ENCODE measurements at places on chromosomes 12 and 14. TPM values are rescaled to one million over a fixed set of nuclear protein-coding genes. Genes with fewer than 3 reads are reported as not detected.
A peak's percentile ranks its signal among the peaks of the same experiment; 100 is the strongest.

DNA sequence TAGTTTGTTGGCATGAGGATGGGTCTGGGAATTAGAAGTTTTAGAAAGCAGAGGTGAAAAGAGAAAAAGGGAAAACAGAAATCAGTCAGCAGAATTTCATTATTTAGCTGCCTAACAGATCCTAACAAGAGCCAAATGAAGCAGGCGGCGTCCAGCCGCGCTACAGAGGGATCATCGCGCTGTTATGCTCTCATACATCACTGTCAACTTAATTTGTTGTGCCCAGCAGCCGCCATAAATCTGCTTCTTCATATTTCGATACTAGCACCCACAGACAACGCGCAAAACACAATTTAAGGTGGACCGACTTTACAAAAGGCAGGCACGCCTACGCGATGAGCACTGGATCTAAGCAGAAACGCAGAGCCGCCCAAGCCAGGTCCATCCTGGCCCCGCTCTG, 66.7 kb downstream of the SETD3 start:
- DNase-seq, result no peak

DNA sequence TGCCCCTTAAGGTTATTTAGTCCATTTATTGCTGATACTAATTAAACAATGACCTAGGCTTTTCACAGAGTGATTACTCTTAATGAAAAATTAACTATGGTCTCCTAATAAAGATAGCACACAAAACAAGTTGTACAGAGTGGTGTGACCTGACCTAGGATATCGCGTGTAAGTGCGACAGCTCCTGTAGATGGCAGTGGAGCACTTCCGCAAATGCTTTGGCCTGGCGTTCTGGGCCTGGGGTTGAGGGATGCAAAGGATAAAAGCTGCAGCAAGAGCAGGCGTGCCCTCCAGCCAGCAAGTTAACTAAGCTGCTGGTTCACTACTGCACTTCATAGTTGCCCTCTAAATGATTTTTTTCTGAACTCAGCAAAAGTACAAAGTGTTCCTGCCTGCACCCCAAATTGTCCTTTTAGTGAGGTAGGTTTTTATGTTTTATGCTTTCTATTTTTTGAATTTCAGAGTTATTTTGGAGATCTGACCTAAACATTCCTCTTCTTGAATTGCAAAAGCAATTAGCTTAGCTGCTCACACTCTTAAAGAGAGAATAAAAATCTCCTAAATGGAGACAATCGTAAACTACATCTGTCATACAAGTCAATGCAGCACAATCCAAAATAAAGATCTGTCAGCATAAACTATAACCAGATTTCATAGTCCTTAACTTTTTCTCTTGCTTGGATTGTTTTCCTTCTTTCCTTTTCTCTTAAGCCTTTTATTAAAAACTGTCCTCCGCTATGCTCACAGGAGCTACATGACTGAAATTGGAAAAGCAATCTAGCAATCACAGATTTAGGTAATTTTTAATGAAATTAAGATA, 379.6 kb downstream of the LRIG3 start:
- DNase-seq, result peak; percentile 69

DNA sequence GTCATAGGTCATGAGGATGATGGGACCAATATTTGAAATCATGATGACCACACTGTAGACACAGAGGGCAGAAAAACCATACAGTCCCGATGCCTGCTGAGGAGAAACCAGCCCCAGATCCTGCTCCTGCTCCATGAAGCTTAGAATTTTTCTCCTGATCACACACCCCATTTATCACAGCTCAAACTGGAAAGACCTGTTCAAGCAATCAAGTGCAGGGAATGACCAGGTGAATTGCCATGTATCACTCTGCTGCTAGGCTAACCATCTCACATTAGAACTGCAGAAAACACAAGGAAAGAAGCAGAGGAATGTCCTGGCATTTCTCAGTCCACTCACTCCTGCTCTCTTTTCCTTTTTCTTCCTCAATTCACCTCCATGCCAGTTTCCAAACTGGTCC, 18.1 kb downstream of the MANSC1 start:
- DNase-seq, result no peak

DNA sequence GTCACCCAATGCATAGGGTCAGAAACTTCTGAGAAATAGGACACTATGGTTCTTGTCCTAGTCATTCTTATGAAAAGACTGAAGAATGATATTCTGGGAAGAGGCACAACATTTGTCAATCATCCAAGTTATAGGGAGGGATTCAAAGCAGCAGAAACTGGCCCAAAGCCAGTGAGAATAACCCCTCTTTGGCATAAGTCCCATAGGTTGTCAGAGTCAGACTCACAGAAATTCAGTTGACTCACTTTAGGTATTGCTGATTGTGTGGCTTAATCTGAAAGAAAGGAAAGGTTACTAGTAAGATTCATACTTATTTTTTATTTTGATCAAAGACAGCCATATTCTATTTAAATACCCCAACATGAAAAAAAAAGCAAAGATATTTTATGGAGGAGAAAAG, 151.0 kb downstream of the SRGAP1 start:
- DNase-seq, result no peak

DNA sequence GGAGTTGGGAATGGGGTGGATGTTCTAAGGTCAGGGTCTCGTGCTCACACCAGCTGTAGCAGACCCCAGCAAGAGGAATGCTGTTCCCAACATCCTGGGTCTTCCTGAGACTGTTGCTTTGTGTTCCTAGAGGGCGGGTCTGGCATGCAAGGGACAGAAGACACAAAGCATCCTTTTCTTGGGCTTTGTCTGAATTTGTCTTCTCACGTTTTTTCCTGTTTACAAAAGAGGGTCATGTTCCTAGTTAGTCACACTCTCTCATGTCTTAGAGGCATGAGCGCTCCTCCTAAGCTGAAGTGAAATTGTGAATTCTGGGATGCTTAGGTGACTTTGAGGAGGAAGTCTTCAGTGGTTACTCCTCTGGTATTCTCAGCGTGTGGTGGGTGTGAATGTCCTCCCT, 9.6 kb upstream of the TAMALIN start:
- DNase-seq, result no peak

DNA sequence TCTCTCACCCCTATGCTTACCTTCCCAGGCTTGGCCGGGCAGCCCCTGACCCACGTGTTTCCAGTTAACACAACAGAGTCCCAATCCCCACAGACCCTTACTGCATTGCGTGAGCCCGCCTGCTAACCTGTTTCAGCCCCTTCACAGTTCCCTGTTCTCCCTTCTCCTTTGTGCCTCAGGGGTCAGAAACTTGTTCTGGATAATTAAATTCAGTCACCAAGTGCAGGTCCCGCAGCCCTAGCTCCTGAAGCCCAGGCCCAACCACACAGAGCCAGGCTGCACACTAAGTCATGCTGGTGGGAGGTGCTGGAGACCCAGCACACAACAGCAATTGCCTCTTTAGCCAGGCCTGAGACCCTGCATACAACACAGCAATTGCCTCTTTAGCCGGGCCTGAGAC, 9.6 kb downstream of the ISM2 start:
- DNase-seq, result no peak

DNA sequence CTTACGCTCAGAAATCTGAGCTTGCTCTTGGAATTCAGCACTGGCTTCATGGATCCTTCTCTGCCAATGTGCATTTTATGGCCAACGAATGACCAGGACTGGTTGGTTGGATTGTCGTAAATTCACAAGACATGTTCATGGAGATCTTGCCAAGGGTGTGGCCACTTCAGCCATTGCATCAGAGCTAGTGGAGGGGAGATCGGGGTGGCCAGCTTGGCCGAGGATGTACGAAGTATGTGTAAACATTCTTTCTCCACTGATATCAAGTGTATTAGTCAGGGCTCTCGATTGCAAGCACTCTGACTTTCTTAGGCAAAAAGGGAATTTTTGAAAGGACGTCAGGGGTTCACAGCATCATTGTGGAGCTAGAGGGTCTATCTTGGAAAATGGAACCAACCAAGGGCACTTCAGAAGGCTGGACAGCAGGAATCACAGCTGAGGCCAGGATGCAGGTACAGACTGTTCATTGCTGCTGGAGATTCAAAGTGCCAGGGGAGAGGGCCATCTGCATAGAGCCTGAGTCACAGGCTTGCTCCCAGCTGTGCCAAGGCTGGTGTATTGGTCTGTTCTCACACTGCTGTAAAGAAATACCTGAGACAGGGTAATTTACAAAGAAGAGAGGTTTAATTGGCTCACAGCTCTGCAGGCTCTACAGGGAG, 32.9 kb upstream of the ADGRD1 start:
- DNase-seq, result no peak

- no peak for DNase-seq
Observed at GRCh38 chr12:131816495-131816894, 11.7 kb upstream of the MMP17 start.

DNA sequence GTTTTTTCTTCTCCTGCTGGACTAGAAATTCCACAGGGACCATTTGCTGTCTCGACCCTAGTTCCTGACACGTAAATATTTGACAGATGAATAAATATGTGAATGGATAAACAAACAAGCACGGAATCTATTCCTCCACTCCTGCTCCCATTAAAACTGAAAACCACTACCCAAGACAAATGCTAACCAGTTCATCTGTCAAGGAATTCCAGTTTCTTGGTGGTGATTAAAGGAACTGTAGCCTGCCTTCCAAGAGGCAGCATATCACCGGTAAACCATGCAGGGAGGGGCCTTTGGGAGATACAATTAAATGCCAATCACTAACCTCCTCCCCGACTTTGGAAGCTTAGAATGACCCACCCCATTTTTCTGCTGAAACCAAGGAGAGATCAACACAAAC, 95.4 kb downstream of the TTC7B start:
- DNase-seq, result no peak

DNA sequence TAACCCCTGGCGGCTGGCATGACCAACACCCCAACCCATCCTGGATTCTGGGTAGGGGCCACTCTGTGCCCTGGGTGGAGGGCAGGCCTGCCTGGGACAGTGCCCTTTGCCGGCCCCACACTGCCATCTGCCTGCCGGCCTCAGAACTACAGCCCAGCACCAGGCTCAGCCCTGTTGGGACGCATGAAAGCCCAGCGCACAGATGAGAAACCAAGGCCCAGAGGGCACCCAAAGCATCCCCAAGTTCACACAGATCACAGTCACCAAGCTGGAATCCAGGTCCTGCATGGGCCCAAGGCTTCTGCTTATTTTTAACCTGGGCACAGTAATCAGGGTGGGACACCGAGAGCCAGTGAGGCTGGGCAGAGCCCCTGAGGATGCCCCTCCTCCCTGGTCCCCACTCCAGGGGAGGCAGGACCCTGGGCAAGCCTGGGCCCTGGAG, 26.2 kb downstream of the RFLNA start:
- no peak for DNase-seq

DNA sequence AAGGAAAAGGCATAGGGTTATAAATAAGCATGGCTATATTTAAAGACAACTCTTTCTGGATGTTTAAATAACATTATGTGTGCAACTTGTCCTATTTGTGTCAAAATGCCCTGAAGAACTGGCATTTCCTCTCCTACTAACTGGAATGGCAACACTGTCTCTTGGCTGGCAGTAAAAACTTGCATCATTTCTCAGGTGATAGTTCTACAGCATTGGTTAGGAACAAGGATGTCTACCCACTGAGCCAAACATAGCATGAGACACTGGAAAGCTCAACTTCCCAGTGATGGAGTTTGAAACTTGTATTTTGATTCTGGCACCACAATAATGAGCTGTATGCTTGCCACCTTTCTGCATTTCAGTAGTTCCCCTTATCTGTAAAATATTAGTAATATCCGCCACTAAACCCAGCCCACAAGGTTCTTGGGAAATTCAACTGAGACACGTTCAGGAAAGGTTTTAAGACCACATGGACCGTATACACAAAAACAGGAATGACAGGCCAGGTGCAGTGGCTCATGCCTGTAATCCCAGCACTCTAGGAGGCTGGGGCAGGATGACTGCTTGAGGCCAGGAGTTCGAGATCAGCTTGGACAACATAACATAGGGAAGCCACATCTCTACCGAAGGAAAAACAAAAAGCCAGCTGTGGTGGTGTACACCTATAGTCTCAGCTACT, 5.1 kb downstream of the SLC38A2 start:
- DNase-seq, result no peak

DNA sequence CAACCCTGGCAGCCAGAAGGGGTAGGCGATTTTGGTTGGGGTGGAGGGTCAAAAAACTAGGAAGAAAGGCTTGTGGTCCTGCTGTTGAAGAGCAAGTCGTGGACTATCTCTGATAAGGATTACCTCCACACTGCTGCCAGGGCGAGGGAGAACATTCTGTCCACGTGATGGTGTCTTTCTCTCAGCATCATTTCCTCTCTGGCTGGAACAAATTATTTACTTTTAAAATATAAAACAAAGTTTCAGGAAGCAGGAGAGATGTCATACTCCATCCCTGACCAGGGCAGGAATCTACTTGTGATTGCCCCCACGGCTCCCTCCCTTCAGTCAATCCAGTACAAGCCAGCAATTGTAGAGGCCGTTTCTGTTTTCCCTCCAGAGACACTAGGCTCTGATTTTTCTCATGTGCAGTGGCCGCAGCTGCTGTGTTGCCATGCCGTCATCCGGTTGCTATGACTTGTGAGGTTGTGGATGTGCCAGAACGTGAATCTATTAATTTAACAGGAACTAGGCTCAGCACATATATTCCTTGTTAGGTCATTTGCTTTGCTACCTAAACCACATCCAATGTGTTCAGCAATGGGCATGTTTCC, 61.5 kb upstream of the PTGR2 start:
- peak; percentile 93 for DNase-seq

- DNase-seq, result no peak
Observed at GRCh38 chr12:45131506-45131905, 80.6 kb upstream of the DBX2 start.

DNA sequence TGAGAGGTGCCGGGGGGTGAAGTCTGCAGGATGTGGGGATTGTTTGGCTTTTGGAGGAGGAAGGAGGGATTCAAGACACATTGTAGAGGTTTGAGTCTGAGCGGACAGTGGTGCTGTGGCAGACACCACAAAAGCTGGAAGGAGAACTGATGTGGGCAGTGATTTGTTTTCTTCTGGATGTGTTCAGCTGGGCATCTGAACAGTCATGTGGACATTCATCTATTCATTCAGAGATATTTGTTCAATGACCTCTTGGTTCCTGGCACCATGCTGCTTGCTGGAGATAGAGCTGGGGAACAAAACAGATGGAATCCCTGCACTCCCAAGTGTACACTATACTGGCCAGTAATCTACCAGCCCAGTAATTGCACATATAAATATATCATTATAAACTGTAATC, 64.0 kb downstream of the PTPN11 start:
- DNase-seq, result no peak

DNA sequence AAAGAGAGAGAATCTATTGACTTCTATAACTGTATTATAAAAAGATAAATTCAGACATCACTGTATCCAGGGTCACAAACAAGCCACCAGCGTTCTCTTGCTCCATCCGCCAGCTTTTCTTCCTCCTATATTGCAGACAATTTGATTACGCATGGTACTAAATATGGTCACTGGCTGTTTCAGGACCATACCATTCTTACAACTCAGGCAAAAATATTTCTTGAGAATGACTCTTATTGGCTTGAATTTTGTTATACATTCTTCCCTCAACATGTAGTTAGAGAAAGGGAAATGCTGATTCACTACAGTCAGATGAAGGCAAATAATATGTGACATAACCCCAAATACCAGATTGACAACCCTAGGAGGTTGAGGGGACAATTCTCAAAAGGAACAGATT, 101.3 kb downstream of the SLC6A15 start:
- no peak for DNase-seq

The MSI1 gene
- 4.4 TPM for polyA plus RNA-seq

The ASB2 gene
- polyA plus RNA-seq, result 38.2 TPM

The POTEG gene
- not detected for polyA plus RNA-seq

The CD69 gene
- polyA plus RNA-seq, result 0.61 TPM

The MSRB3 gene
- 48.6 TPM for polyA plus RNA-seq

The MYF5 gene
- 25.0 TPM for polyA plus RNA-seq

The TRHDE gene
- polyA plus RNA-seq, result 0.40 TPM

The RASAL1 gene
- not detected for polyA plus RNA-seq

The TAS2R7 gene
- not detected for polyA plus RNA-seq

The TSPAN11 gene
- polyA plus RNA-seq, result 6.1 TPM

The TMEM179 gene
- 1.1 TPM for polyA plus RNA-seq

The FZD10 gene
- polyA plus RNA-seq, result 17.3 TPM

The GPR84 gene
- 0.15 TPM for polyA plus RNA-seq
